Neural crest cell (in vitro differentiated cells): ENCODE measurements at places on chromosomes 3 and 15. TPM values are rescaled to one million over a fixed set of nuclear protein-coding genes. Genes with fewer than 3 reads are reported as not detected.
A peak's percentile ranks its signal among the peaks of the same experiment; 100 is the strongest.

- DNase-seq, result no peak
- H3K36me3 ChIP-seq, result no peaks in the 10 kb centered on the region
- H3K27ac ChIP-seq, result no peak overlapping the region
- no peak overlapping the region for H3K4me3 ChIP-seq
These were observed 64.6 kb downstream of the TPRG1 start for GRCh38 chr3:189236352-189236751.

The SKIL gene
- 17.7 and 18.0 TPM in 2 replicates for total RNA-seq

GRCh38 chr3:33115024-33115768 is 1.4 kb downstream of the CRTAP start:
- peak overlapping the region; percentile 92 for H3K4me3 ChIP-seq
- H3K27me3 ChIP-seq, result no peaks in the 10 kb centered on the region
- H3K27ac ChIP-seq, result peak overlapping the region; percentile 73
- H3K4me1 ChIP-seq, result peaks cover 37% of the 10 kb centered on the region

The GOLGA8J gene
- 0.32 and 0.54 TPM in 2 replicates for total RNA-seq

DNA sequence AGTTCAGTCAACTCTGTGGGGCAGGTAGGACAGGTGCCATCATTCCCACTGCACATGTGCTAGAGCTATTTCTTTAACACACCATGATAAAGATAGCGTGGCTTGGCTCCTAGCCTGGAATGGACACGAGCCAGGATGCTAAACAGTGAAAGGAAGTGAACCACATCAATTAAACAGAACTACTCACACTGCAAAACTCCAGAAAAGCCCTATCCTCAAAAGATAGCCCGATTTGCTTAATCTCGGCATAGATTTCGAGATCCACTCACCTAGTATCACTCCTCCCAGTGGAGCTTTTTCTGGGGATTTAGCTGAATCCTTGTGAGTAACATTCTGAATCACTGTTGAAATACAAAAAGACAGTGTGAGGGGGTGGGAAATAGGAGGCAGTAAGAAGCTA is 118.0 kb downstream of the ABI3BP start:
- no peaks in the 10 kb centered on the region for H3K27me3 ChIP-seq
- DNase-seq, result no peak
- H3K36me3 ChIP-seq, result no peaks in the 10 kb centered on the region
- no peak overlapping the region for H3K4me3 ChIP-seq

The TMEM212 gene
- not detected in 2 replicates for total RNA-seq

The PDE12 gene
- 19.5 and 20.0 TPM in 2 replicates for total RNA-seq

GRCh38 chr3:111803123-111803593 is 55.9 kb upstream of the PHLDB2 start:
- DNase-seq, result no peak
- no peaks in the 10 kb centered on the region for H3K36me3 ChIP-seq
- no peaks in the 10 kb centered on the region for H3K27me3 ChIP-seq
- H3K27ac ChIP-seq, result no peak overlapping the region

The CORO2B gene
- 21.3 and 23.1 TPM in 2 replicates for total RNA-seq

The MGLL gene
- 11.3 and 13.3 TPM in 2 replicates for total RNA-seq

The DMXL2 gene
- total RNA-seq, result 50.9 and 56.4 TPM in 2 replicates

GRCh38 chr15:101580431-101580830 is 71.8 kb downstream of the TM2D3 start:
- H3K36me3 ChIP-seq, result no peaks in the 10 kb centered on the region
- H3K27ac ChIP-seq, result no peak overlapping the region
- H3K4me1 ChIP-seq, result no peaks in the 10 kb centered on the region
- peaks cover 57% of the 10 kb centered on the region for H3K27me3 ChIP-seq

DNA sequence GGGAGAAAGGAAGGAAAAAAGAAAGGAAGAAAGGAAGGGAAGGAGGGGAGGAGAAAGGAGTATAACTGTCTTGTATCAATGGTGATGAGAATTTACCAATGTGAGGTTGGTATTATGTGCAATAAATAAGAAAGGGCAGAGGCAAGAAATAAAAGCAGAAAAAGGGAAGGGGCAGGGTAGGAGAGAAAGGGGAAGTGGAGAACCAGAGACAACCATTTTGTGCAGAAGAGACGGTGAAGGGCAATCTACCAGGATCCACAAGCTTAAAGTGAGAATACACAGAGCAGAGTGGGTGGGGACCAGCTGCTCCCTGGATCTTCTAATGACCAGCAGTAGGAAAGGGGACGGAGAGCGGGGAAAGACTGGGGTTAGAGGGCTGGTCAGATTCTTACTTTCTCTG is 106.9 kb upstream of the SLCO2A1 start:
- no peaks in the 10 kb centered on the region for H3K27me3 ChIP-seq
- H3K36me3 ChIP-seq, result peaks cover 37% of the 10 kb centered on the region
- DNase-seq, result no peak
- H3K4me3 ChIP-seq, result no peak overlapping the region
- no peak overlapping the region for H3K27ac ChIP-seq

The PLA2G4E gene
- not detected in 2 replicates for total RNA-seq

GRCh38 chr3:135082706-135083105 is 287.6 kb downstream of the EPHB1 start:
- no peaks in the 10 kb centered on the region for H3K4me1 ChIP-seq
- no peak overlapping the region for H3K27ac ChIP-seq
- no peaks in the 10 kb centered on the region for H3K27me3 ChIP-seq
- no peak for DNase-seq

- H3K27ac ChIP-seq, result no peak overlapping the region
- no peak overlapping the region for H3K4me3 ChIP-seq
- peaks cover 12% of the 10 kb centered on the region for H3K27me3 ChIP-seq
- H3K4me1 ChIP-seq, result peaks cover 16% of the 10 kb centered on the region
These were observed 4.2 kb downstream of the ABTB1 start for GRCh38 chr3:127676921-127677351.

The KLHL25 gene
- total RNA-seq, result 17.9 and 19.3 TPM in 2 replicates

- no peak overlapping the region for H3K27ac ChIP-seq
- H3K4me3 ChIP-seq, result no peak overlapping the region
- no peak for DNase-seq
- peaks cover 4% of the 10 kb centered on the region for H3K36me3 ChIP-seq
These were observed 40.0 kb downstream of the ATP13A3 start for GRCh38 chr3:194446754-194447153.

DNA sequence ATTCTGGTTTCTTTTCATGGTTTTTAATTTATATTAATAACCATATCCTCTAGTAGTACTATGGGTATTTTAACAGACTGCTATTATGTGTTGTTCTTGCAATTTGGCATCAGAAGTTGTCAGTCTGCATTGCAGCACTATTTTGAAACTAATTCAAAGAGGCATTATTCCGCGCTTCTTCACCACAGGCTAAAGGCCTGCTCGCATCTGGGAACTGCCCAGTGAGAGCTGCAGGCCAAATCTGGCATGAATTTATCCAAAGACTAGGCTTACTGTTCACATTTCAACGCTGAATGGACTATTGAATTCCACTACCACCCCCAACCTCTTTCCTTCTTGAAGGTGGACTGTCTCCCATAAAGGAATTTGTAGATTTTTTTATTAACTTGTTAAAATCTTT is 310.4 kb upstream of the NR2F2 start:
- H3K27ac ChIP-seq, result peak overlapping the region; percentile 59
- H3K4me1 ChIP-seq, result peaks cover 33% of the 10 kb centered on the region
- H3K36me3 ChIP-seq, result peaks cover 3% of the 10 kb centered on the region
- no peak for DNase-seq

- H3K36me3 ChIP-seq, result no peaks in the 10 kb centered on the region
- no peaks in the 10 kb centered on the region for H3K27me3 ChIP-seq
- DNase-seq, result no peak
- H3K27ac ChIP-seq, result no peak overlapping the region
- H3K4me1 ChIP-seq, result peaks cover 4% of the 10 kb centered on the region
These were observed 765.4 kb upstream of the NR2F2 start for GRCh38 chr15:95565016-95565600.

DNA sequence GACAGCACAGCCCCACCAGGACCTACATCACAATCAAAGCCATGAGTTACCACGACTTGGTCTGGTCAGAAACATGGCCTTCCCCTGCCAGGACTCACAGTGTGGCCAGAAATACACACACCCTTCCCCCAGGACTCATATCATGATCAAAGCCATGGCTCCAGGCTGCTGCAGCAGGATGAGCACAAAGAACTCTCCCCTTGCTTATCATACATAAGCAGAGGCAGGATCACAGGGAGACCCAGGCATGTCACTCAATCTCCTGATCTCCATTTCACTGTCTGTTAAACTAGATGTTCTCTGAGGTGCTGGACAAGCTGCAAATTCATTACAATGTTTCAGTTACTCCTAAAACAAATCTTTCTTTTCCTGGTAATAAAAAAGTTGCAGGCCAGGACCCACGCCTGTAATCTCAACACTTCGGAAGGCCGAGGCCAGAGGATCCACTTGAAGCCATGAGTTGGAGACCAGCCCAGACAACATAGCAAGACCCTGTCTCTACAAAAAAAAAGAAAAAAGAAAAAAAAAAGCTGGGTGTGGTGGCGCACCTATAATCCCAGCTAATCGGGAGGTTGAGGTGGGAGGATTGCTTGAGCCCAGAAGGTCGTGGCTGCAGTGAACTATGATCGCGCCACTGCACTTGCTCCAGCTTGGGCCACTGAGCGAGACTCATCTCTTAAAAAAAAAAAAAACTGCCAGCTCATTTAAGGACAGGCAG is 1.2 kb downstream of the PFKFB4 start:
- no peaks in the 10 kb centered on the region for H3K27me3 ChIP-seq
- H3K4me1 ChIP-seq, result peaks cover 39% of the 10 kb centered on the region
- H3K27ac ChIP-seq, result no peak overlapping the region
- no peak for DNase-seq
- no peaks in the 10 kb centered on the region for H3K36me3 ChIP-seq

DNA sequence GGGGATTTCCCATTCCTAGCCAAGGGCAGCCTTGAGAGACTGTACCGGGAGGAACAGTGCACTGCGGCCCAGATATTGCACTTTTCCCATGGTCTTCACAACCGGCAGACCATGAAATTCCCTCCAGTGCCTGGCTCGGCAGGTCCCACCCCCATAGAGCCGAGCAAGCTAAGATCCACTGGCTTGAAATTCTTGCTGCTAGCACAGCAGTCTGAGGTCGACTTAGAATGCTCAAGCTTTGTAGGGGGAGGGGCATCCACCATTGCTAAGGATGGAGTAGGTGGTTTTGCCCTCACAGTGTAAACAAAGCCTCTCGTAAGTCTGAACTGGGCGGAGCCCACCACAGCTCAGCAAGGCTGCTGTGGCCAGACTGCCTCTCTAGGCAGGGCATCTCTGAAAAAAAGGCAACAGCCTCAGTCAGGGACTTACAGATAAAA is 156.3 kb downstream of the FRMD5 start:
- H3K27ac ChIP-seq, result no peak overlapping the region
- H3K4me3 ChIP-seq, result peak overlapping the region; percentile 58
- peaks cover 7% of the 10 kb centered on the region for H3K4me1 ChIP-seq
- no peaks in the 10 kb centered on the region for H3K27me3 ChIP-seq

GRCh38 chr3:189588475-189589178 is 42.6 kb upstream of the TP63 start:
- H3K27ac ChIP-seq, result no peak overlapping the region
- H3K4me1 ChIP-seq, result no peaks in the 10 kb centered on the region
- no peaks in the 10 kb centered on the region for H3K27me3 ChIP-seq
- no peaks in the 10 kb centered on the region for H3K36me3 ChIP-seq
- no peak overlapping the region for H3K4me3 ChIP-seq

GRCh38 chr3:175511219-175511785 is 652.2 kb downstream of the NAALADL2 start:
- no peaks in the 10 kb centered on the region for H3K27me3 ChIP-seq
- H3K27ac ChIP-seq, result no peak overlapping the region
- H3K36me3 ChIP-seq, result peaks cover 2% of the 10 kb centered on the region
- DNase-seq, result no peak
- peaks cover 27% of the 10 kb centered on the region for H3K4me1 ChIP-seq
- H3K4me3 ChIP-seq, result no peak overlapping the region

GRCh38 chr3:145865399-145866018 is 295.5 kb downstream of the PLOD2 start:
- H3K4me3 ChIP-seq, result no peak overlapping the region
- H3K27me3 ChIP-seq, result no peaks in the 10 kb centered on the region
- DNase-seq, result no peak
